ENCODE measurements at places on chromosomes 1 and 21. TPM values are rescaled to one million over a fixed set of nuclear protein-coding genes. Genes with fewer than 3 reads are reported as not detected.
A peak's percentile ranks its signal among the peaks of the same experiment; 100 is the strongest.

CYP4A22 gene
- not detected for total RNA-seq

DNA sequence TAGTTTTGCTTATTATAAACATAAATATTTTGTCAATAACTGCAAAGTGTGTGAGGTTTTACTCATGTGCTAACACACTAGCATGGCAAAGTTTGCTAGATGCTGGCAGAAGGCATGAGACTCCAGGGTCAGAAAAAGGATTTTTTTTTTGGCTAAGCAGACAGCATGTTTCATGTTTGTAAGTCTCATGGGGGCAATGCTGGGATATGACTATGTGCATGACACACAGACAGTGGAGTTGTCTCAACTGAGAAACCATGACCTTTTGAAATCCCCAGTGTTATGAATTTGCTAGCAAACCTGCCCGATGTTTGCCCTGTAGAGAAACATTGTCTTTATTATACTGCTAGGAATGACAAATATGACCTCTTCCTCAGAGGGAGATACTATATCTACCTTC is 448.2 kb downstream of the BRINP3 start:
- no peak for DNase-seq

DNA sequence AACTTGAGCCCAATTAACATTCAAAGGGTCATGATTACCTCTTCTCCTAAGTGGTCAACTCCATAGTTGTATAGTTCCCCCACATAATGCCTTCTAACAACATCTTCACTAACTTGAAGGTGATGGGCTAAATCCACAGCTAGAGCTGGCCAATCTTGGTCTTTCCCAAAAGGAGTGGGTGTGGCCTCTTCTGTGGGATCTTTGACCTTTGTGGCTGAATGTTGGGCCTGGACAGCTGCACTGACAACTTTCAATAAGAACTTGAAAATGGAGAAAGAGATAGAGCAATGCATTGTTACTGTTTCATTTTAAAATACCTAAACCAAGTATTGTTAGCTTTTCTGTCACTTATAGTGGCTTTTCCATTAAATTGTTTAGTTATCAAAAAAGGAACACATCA is 59.2 kb downstream of the IARS2 start:
- no peak for DNase-seq

DNA sequence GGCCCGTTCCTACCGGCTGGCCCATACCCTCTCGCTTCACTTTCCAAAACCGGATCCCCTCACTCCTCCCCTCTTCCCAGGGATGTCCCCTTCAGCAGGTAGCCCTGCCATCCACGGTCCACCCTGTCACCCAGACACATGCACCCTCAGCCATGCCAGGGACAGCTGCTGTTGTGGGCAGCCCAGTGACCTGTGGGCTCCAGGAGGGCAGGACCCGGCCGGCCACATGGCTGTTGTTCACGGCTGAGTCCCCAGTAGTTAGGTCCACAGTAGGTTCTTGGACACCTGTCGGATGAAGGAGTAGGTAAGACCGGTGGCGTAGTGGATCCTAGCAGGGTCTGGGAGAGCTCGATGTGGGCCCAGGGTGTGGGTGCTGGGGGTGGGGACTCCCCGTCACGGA is 12.5 kb downstream of the SPSB1 start:
- DNase-seq: no peak

GRCh38 chr21:40752125-40752524 is 94.8 kb downstream of the DSCAM start:
- DNase-seq: no peak

DNA sequence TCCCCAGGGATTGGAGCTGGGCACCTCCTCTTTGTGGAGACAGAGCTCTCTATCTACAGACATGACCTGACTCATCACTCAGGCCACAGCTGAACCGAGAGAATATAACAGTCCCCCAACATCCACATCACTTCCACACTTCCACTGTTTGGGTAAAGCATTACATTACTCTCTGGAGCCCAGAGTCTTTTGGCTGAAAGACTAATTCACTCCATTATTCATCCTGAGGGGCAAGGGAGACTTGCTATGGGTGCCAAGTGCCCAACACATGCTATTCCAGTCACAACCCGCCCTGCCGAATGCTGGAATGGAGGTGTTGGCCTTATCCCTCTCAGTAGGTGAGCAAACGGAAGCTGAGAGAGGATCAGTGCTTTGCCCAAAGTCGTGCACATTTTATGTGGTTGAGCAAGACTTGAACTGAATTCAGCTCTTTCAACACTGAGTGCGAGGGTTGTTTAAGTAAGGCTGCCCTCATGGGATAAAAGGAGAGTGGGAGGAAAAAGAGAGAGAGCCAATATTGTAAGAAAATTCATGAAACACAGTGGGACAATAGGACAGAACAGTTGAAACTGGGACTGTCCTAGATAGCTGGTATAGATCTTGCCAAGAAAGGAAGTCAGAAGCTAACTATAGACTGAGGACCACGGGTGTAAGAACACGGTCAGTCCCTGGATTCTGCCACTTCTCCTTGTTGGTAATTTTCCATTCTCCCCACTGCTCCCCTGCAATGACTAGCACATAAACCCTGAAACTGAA is 13.5 kb upstream of the CHI3L1 start:
- DNase-seq: peak; percentile 79

DNA sequence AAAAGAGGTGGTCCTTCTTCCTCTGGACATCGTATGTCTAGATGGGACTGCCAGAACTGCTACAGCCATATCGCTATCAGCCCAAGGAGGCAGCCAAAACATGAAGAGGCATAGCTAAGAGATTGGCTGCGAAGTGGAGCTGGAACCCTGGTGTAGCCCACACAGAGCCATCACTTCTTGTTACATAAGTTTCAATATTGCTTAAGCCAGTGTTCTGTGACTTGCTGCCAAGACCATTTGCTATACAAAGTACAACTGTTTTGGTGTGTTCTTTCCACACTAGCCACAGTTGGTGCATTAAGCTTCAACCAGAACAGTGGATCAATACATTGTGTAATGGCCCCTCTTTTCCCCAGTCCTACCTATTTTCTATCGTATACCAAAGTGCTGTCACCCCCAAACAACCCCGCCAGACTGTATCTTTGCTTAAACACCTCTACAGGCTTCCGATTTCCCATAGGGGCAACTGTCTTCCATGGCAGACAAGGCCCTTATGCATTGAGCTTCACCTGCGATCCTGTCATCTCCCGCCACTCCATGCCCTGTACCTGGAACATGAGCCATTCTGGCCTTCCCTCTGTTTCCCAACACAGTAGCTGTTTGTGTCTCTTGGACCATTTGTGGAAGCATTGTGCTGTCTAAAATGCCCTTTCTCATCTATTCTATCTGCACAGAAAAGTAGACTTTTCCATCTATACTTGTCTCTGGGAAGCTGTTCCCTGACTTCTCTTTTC is 241.8 kb downstream of the TTLL7 start:
- DNase-seq: no peak

- DNase-seq: no peak
Measured at GRCh38 chr1:226823643-226824042, 46.8 kb upstream of the PSEN2 start.

GRCh38 chr1:153866045-153866850 is 56.5 kb downstream of the GATAD2B start:
- DNase-seq: peak; percentile 55

DNA sequence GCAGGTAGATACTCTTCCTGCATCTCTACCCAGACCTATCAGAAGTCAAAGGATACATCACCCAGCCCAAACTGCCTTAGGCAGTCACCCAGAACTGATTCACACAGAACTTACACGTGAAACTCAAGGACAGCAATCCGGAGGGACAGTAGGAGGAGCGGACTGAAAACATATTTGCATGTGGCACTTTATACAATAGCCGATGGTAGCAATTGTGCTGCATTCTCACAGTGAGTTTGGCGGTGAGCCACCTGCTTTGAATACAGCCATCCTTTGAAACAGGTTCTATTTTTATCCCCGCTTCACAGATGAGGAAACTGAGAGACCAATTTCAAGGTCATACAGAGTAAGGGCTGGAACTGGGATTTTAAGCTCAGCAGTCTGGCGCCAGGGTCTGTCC is 69.5 kb downstream of the EDEM3 start:
- no peak for DNase-seq

MAP7D1 gene
- total RNA-seq: 271 TPM

GRCh38 chr1:42815941-42816584 is 859 bp upstream of the ERMAP start:
- DNase-seq: no peak

- DNase-seq: peak; percentile 11
Measured at GRCh38 chr1:228646717-228647522, 88.4 kb upstream of the RHOU start.

- no peak for DNase-seq
Measured at GRCh38 chr1:219563568-219563967, 49.3 kb downstream of the ZC3H11B start.

- peak; percentile 66 for DNase-seq
Measured at GRCh38 chr1:56866656-56867055, 12.1 kb downstream of the C8A start.

USH2A gene
- total RNA-seq: 0.02 TPM

DNA sequence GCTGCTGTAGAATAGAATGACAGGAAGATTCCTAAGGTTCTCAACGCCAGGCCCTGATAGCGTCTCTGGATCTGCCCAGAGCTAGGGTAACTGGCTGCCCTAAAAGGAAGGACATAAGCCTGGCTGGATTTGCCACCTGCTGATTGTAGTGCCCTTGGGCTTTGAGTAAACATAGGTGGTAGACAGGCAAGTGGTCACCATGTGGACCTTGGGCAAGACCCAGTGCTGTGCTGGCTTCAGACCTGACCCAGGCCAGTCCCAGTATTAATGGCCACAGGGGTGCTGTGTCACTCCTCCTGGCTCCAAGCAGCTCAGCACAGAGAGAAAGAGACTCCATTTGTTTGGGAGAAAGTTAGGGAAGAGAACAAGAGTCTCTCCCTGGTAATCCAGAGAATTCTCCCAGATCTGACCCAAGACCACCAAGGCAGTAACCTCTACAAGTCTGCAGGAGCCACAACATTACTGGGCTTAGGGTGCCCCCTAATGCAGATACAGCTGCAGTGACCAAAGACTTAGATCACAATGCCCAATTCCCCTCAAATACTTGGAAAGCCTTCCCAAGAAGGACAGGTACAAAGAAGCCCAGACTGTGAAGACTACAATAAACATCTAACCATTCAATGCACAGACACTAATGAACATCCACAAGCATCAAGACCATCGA is 44.5 kb downstream of the PHTF1 start:
- DNase-seq: no peak

- DNase-seq: no peak
Measured at GRCh38 chr1:1425426-1425752, 4.3 kb upstream of the ANKRD65 start.

DNA sequence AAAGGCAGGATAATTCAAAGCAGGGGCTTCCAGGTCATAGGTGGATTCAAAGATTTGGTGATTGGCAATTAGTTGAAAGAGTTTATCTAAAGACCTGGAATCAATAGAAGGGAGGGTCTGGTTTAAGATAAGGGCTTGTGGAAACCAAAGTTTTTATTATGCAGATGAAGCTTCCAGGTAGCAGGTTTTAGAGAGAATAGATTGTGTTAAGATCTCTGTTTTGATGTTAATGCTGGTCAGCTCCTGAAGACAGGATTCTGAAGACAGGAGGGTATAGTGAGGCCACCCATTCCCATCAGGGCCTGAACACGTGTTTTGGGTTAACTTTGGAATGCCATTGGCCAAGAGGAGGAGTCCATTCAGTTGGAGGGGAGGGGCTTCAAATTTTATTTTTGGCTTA is 6.1 kb upstream of the PTBP2 start:
- no peak for DNase-seq

OVAAL gene
- total RNA-seq: not detected

TSPEAR gene
- total RNA-seq: not detected

CFHR1 gene
- total RNA-seq: 0.23 TPM

GRCh38 chr1:156291226-156292061 is 4.0 kb downstream of the GLMP start:
- DNase-seq: peak; percentile 67

DNA sequence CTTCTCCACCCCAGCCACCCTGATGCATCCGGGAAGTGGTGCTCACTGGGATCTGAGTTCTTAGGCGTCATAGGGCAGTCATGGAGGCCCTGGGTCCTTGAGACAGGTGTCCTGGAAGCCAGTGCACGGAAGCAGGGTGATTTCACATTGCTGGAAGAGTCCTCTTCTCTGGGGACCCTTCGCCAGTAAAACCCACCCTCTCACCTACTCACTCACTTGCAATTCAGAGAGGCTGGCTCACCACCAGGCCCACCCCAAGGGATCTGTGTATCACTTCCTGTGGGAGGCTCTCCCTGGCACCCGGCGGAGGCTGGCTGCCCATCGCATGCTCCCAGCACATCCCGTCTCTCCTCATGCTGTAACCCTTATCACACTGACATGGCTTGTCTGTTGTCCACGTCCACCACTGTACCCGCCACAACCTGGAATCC is 40.2 kb upstream of the EPS8L3 start:
- no peak for DNase-seq

CDC42 gene
- 346 TPM for total RNA-seq

GRCh38 chr21:33171616-33172169 is 58.0 kb upstream of the IFNAR2 start:
- no peak for DNase-seq

VTCN1 gene
- total RNA-seq: 1.3 TPM

GRCh38 chr1:157517016-157517415 is 35.3 kb downstream of the FCRL5 start:
- no peak for DNase-seq

SLC16A4 gene
- total RNA-seq: 14.8 TPM

DNA sequence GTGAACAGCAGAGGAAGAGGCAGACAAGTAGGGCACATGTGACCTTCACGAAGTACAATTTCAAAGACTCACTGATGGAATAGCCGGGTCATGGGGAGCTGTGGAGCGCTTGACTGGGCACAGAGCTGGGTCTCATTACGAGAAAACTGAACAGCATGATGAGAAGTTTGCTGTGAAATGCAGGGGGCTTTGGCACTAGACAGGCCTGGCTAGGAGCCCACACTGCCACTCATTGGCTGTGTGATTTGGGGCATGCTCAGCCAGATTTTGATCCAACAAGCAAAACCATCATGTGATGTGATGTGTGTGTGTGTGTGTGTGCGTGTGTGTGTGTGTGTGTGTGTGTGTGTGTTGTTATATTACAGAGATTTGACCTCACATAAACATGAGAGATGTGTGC is 4.9 kb upstream of the IFNGR2 start:
- no peak for DNase-seq

MFAP2 gene
- total RNA-seq: 132 TPM

FASLG gene
- total RNA-seq: not detected

DNA sequence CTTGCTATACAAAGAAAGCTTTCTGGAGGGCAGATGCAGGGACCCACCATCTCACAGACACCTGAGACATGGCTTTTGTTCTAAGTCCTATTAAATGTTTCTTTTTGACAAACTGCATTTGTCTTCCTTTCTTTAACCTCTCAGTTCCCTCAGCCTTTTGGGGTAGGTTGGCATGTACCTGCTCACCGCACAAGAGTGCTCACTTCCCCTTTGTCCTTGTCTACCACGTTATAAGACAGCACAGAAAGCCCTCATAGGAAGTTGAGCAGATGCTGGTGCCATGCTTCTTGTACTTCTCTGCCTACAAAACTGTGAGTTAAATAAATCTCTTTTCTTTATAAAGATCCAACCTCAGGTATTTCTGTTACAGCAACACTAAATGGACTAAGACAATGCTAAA is 31.9 kb upstream of the RGS21 start:
- no peak for DNase-seq

KCNJ9 gene
- total RNA-seq: not detected
